ENCODE measurements at places on chromosomes 11 and 22. TPM values are rescaled to one million over a fixed set of nuclear protein-coding genes. Genes with fewer than 3 reads are reported as not detected.

The GUCY1A2 gene
- total RNA-seq: 0.72 TPM

- DNase-seq: no peak
Observed at GRCh38 chr11:769887-770641, 7.2 kb downstream of the GATD1 start.

DNA sequence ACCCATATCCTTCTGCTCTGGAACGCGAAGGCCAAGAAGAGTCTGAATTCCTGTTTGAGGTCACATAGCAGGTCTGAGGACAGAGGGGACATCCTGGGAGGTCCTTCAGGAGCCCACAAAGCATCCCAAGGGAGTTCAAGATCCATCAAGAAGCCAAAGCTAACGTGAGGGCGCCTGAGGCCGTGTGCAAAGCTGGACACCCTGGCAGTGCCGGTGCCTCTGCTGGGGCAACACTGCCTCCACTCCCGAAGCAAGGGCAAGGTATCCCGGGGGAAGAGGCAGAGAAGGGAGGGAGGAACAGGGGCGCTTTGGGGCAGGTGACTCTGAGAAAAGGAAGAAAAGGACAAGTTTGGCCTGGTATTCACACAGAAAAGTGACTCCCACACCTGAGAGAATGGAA is 50.3 kb upstream of the CDON start:
- no peak for DNase-seq

- DNase-seq: no peak
Observed at GRCh38 chr11:15695096-15695721, 580.5 kb downstream of the INSC start.

The PANX3 gene
- total RNA-seq: not detected

The OR5AR1 gene
- total RNA-seq: not detected

The ROBO4 gene
- total RNA-seq: 18.1 TPM

- peak; percentile 91 for DNase-seq
Observed at GRCh38 chr11:126282736-126283591, at the start of gene TIRAP. TSS of gene TIRAP (plus strand) at chr11:126283093. CDS start at chr11:126290895, 7,802 bp downstream.

- no peak for DNase-seq
Observed at GRCh38 chr22:29270475-29271271, 2.6 kb downstream of the EWSR1 start.

The TMPRSS5 gene
- total RNA-seq: 4.2 TPM

GRCh38 chr22:37734964-37735451 is 38.2 kb downstream of the TRIOBP start:
- no peak for DNase-seq

- no peak for DNase-seq
Observed at GRCh38 chr11:104661471-104661870, 236.8 kb downstream of the CASP12 start.

Data from lower leg skin (tissue), 4 donors.